ENCODE measurements at places on chromosomes 11 and 22.

DNA sequence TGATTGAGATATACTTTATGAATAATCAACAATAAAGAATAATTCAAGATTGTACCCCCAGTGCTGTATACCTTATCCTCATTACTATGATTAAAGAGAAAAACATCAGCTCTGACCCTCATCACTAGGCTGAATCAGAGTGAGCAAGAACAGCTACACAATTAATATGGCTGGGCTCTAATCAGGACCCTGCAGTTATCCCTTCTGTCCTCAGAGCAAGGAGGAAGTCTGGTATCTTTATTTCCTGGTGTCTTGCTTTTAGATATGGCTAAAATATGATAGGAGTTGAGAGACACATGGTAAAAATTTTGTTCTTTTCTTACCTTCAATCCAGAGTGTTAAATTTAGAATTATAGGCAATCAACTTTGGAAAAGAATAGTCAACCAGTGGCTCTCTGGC, 28.6 kb upstream of the GAB2 start:
- DNase-seq, result no peak

DNA sequence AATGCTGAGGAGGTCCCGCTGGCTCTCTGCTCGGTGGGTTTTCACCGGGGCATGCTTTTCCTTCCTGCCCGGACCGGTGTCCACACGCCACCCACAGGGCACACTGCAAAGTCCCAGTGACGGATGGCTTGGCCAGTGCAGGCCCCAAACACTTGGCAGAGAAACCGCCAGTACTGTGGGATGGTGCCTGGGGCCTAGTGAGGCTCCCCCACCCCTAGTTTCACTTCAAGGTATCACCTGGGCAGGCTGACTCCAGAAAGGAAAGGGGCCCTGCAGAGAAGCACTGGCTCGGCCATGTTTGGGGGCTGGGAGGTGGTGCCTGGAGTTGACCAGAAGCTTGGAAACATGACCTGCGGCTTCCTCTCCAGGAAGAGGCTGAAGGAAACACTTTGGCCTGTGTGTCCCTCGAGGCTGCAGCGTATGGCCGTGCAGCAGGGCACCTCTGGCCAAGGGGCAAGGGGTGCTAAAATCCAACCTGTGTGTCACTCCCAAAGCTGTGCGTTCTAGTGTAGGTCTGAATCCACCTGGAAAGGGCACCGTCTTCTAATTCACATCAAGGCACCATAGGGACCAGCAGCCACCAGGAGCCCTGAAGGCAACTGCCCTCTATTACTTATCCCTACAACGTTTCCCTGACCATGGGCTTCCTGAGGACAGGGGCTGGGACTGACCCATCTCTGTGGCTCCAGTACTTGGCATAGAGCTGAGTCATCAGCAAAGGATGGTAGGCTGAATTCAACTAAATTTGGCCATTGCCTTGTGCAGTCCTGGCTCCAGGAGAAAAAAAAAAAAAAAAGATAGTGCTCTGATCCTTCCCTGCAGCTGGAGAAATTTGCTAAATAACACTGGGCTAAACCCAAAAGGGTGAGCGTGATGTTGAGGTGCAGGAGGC, 22.6 kb downstream of the TPBGL start:
- no peak for DNase-seq

DNA sequence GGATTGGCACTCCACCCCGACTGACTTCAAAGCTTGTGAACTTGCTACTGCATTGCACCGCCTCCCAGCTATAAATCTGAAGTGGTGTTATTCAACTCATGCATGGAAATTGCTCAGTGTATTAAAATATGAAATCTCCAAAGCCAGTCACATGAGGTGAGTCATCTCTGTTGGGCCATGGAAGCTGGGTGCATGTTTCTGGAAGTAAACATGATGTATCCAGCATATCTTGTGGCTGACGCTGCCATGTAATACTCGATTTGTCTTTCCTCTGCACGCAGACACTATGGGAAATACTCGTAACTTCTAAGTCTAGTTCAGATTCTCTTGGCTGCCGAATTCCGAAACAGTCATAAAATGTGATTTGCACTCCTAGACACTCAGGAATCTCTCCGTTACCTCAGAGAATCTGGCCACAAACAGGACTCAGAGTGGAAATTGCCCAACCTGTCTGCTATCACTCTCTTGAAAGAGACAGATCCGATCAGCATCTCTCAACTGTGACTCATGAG, 154.9 kb upstream of the MPPED2 start:
- DNase-seq, result no peak

DNA sequence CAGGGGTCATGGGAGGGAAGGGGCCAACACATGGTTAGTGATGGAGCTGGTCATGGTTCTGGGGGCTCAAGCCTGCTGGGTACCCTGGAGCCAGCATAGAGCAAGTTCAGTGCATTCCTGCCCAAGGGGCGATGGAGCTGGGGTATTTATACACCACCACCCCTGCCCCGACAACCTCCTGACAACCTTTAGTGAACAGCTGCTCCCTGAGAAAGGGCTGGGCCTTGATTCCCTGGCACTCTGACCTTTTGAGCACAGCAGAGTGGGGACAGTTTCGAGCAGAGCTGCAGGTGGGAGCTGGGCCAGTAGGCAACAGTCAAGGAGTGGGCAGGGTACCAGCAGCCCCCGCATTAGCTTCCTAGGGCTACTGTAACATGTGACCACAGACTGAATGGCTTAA, 6.0 kb downstream of the PARVG start:
- DNase-seq, result no peak

- DNase-seq, result no peak
Measured at GRCh38 chr11:105929084-105929955, 92.7 kb downstream of the MSANTD4 start.

DNA sequence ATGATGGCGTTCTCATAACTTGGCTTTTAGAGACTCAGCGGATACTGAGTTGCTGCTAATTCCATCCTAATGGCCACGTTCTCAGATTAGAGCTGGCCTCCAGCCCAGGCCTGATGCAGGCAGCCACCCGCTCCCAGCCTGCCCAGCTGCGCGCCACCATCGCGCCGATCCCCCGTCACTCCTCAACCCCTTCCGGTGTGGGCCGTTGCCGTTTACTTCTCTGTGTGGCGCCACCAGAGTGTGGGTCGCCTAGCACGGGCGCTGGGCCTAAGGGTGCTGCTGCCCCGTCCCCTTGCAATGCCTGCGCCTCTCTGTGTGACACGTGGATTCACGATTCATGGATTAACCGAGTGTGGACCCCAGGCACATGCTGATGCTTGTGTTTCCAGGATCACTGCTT, 1116.0 kb downstream of the BRD1 start:
- DNase-seq, result no peak

DNA sequence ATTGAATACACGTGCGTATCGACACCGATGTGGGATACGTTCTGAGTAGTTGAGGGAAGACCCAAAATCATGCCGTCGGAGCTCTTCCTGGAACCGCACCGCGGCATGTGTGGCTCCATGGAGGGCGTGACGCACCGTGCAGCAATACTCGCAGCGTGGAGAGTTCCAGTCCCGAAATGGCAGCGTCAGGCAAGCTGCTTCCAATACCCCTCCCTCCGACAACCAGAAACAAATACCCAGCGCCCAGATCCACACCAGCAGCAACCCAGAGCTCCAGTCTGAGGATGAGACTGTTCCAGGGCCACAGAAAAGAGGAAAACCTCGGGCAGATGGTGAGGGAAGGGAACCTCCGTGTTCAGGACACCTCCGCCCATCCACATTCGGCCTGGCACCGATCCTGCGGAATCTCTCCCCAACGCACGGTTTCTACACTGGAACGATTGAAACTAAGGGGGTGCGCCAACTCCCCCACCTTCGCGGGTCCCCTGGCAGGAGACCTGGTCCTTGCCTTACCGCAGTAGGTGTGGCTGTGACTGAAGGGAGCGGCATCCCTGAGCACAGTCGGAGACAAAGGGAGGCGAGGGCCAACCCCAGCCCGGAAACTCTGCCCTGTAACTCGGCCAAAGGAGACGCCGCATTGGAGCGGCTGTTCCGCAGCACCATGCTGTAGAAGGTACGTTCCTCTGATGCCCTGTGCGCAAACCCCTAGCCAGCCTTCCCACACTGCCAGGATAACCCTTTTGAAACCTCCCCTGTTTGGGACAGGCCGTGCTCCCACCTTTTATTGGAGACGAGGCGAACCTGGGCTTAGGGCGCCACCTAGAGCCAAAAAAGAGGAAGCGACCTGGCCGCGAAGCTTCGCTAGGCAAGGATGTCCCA, 28.2 kb downstream of the DBX1 start:
- DNase-seq, result no peak

DNA sequence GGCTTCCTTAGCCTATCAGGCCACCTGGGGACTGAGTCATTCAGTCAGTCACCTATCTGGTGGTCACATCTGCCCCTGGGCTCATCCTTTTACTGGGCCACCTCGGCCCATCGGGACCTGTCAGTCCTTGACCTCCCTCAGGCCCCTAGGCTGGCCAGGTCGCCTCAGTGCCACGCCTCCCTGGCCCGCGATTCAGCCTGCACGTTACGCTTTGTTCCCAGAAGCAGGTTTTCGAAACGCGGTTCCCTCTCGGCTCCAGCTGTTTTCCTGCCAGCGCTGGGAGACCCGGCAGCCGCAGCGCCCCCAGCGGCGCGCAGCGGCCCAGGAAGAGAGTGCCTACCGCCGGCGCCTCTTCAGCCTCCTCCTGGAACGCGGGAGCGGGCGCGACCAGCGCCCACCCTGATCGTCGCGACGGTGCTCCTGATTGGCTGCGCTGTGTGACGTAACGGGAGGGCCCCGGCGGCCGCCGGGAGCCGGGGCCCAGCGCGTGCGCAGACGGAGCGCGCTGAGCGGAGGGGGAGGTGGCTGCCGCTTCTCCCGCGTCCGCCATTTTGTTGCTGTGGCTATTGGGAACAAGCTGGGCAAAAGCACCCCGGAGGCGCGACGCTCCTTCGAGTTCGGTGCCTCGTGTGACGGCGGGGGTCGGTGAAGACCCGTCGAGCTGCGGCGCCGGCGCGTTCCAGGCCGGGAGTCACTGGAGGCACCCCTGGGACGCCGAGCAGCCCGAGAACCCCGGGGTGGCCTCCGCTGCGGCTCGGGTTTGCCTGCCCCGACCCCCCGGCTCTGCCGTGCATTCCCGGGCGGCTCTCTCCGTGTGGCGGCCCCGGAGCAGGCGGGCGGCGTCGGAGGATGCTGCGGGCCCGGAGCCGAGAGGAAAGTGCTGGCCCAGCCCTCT, at the start of gene CRKL:
CRKL (plus strand) TSS at position 492 of the 895 bp plus-strand sequence. CDS start 528 bp downstream, outside the sequence.
- peak; percentile 90 for DNase-seq

- no peak for DNase-seq
Measured at GRCh38 chr11:66614073-66614472, 2.4 kb upstream of the RBM14 start.

DNA sequence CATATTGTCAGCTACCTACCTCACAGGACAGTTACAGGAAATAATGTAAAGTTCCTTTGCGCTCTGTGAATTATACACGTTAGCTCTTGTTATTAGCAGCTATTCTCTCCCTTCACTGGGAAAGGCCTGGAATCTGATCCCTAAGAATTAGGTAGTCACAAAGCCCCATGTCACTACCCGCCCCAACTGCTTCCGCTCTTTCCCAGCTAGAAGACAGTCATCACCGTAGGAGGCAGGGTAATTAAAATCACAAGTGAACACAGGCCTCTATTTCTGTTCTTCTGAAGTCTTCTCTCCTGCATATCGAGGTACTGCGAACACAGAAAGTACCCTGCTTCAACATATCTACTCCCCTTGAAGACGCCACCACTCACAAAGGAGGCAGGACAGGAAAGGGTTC, 12.6 kb upstream of the AHNAK start:
- DNase-seq, result no peak

GRCh38 chr11:59553323-59553722, 42.0 kb downstream of the OR4D9 start:
- no peak for DNase-seq

GRCh38 chr11:119797123-119797611, 68.2 kb upstream of the NECTIN1 start:
- no peak for DNase-seq

DNA sequence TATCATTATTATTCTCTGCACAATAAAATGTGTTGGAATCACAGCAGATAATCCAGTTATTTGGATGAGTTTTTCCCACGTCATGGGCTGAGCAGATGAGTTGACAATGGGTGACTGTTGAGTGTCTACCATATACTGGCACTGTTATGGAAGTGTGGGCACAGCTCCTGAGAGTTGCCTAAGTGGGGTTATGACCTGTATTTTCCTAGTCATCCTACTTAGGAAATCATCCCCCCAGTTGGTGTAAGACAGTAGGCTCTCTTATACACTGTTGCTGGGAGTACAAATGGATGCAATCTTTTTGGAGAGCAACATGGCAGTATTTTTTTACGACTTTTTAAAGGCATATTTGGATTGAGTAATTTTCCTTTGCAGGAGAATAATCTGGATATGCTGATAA, 66.4 kb downstream of the TRAF6 start:
- DNase-seq, result no peak

DNA sequence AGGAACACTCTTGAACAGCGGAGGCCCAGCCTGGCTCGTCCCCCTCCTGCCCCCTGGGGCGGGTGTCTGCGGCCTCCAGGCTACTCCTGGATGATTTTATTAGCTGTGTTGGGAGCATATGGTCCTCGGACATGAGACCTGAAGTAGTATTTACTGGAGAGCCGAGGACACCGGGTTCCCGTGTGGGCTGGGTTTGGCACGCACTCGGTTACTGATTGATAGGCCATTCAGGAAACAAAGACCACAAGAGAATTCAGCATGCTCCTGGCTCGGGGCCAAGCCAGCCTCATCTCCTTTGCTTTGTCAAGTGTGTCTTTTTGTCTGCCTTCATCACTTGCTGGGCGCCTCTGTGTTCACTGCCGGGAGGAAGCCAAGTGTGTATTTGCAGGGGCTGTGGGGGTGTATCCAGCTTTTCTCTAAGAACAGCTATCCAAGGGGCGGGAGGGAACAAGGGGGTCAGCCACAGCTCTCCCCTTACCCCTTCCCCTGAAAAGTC, 9.7 kb downstream of the FXYD2 start:
- DNase-seq, result peak; percentile 40

DNA sequence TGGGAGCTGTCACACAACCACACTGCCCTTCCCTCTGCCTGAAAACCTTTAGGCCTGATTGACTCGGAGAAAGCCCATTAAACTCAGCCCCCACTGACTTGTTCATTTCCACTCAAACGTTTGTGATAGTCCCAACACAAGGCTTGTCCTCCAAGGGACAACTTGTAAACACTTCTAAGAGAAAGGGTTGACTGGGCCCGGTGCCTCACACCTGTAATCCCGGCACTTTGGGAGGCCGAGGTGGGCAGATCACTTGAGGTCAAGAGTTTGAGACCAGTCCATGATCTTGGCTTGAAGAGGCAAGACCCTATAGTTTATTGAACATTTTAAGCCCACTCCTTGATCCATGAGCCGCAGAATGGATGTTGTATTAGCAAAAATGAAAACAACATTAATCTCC, 63.3 kb upstream of the PRODH start:
- no peak for DNase-seq

DNA sequence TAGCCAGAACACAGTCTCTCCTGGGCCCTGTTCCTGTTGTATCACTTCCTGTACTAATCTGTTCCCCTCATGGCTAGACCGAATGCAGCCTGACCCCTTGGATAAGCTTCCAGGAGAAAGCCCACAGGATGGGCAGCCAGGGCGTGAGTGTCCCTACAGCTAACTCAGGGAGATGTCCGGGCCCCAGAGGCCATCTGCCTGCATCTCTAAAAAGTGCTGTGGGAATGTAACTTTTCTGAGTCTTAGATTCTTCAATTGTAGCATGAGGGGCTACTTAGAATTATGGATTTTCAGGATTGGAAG, 7.7 kb upstream of the MALAT1 start:
- DNase-seq, result no peak
